AG09319 (cell line): ENCODE measurements at places on chromosomes 3 and 15.

DNA sequence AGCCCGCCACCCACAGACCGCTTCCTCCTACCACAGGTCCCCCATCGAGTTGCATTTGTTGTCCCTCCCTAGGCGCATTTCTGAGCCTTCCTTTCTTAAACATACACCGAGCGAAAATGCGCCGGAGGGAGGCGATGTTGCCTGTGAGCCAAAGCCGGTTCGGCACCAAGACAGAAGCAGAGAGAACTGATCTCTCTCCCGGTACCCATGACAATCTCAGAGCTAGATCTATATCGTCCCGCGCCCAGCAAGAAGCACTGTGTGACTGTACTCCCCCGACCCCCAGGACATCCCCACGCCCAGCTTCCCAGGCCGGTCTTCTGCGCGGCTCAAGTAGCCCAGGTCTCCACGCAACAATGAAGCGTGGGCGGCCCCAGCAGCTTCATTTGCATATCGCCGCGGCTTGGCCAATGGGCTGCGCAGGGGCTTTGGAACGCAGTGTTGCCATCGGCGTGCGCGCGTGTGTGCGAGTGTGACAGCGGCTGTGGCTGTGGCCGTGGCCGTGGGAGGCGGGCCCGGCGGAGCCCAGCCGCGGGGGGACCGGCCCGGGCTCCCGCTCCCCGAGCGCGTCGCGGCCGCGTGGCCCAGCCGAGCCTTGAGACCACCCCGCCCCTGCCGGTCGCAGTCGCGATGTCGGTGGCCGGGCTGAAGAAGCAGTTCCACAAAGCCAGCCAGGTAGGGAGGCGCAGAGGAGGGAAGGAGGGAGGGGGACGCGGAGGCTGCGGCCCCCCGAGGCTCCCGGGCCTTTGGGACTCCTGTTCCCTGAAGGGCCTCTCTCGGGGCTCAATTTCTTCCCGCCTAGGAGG lies at the start of gene SH3GL3:
SH3GL3 (plus strand) TSS at position 438 of the 806 bp plus-strand sequence; CDS start at position 631, 193 bp downstream.
- no peak for DNase-seq

DNA sequence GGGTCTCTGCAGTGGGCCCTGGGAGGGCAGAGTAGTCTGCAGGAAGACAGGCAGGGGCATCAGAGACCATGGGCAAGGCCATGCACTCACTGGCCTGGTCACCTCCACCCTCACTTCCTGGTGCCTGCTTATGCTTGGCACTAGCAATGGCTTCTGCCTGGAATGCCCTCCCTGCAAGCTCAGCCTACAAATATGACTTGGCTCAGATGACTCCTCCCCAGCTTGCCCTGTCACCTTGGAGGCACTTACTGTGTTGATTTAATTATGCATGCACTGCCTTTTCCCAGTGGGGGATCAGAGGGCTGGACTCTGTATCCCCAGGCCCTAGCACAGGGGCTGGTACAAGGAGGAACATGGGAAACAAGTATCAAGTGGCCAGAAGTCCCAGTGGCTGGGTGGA lies 7.8 kb downstream of the C3orf18 start:
- DNase-seq: no peak

DNA sequence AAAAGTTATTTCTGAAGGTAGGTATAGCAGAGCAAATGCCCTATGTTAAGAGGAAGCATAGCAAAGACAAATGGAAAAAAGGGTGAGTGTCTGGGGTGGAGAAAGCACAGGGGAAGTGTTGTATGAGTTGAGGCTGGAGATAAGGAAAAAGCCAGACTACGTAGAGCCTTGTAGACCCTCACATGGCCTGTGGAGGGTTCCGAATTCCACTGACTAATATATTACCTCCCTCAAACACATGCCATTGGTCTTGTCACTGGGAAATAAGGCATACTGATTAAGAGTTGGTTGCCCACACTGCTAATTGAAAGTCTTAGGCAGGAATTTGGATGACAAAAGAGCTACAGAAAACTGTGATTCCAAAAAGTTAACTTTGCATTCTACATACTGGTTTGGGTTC lies 65.2 kb downstream of the TRAT1 start:
- no peak for DNase-seq

DNA sequence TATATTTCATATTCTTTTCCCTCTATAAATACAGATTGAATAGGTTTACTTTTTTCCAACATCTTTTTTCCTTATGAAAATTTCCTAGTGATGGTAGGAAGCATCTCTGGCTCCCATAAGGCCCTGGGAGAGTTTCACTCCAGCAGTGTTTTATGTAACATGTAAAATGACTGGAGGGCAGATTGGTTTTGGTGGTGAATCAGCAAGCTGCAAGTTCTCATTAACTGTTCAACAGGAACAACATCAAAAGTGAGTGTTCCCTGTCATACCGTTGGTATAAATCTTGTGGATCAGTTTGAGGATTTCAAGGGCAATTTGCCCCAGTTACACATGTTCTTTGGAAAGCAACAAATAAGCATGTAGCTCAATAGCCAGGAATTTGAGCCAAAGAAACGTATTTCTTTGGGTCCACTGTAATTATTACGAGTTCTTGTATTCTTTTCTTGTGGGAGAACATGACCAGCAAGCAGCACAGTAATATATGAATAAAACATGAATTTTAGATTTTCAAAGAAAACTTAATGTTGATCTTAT lies 345.7 kb downstream of the SV2B start:
- DNase-seq: no peak

DNA sequence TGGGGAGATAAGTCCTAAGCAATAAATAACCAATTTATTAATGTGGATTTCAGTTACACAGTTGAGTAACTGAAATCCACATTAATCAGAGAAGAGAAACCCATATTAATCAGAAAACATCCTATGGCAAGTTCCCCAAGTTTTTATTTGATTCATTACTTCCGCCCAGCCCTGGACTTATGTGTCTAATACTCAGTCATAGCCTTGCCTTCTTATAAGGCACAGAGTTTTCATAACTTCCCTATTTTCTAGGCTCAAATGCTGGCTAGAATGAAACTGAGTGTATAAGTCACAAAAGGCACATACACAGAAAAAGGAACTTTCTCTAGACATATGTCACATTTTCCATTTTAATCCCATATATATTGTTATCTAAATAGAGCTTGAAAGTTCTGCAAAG lies 28.8 kb downstream of the CD47 start:
- DNase-seq: no peak
